Stimulated activated CD8-positive, alpha-beta memory T cell treated with anti-CD3 and anti-CD28 coated beads, Interleukin-15, amount 100 ng/mL, for 24 hours (primary cell): ENCODE measurements at places on chromosomes 6 and 20.

DNA sequence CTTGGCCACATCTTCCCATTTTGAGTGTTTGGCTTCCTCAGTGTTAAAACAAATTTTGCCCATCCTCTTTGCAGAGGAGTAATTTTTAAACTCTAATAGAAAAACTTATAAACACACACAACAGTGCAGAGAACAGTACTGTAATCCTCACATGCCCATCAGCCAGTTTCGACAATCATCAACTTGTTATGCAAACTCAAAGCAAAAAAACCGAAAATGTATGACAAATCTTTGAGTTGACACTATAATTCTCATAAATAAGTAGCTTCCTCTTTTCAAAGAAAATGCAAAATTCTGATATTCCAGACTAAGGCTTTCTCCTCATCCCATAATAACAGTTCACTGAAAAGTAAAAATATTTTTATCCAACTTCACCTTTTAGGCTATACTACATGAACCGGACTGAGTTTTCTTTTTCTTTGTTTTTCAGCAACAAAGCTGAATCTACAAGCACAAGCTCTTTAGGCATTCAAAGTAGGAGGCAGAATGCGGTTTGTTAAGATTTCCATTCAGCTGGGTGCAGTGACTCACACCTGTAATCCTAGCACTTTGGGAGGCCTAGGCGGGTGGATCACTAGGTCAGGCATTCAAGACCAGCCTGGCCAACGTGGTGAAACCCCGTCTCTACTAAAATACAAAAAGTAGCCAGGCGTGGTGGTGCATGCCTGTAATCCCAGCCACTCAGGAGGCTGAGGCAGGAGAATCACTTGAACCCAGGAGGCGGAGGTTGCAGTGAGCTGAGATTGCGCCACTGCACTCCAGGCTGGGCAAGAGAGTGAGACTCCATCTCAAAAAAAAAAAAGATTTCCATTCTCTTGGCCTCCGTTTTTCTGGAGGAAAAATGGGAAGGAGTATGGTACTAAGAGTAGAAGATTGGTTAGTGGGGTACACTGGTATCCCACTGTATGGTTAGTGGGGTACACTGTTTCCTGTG lies 74.8 kb downstream of the GCNT2 start:
- DNase-seq: no peak

GRCh38 chr6:157144859-157145568 lies 178.3 kb downstream of the TMEM242 start:
- no peak for DNase-seq

GRCh38 chr6:133170602-133171001 lies 70.6 kb upstream of the EYA4 start:
- no peak for DNase-seq

DNA sequence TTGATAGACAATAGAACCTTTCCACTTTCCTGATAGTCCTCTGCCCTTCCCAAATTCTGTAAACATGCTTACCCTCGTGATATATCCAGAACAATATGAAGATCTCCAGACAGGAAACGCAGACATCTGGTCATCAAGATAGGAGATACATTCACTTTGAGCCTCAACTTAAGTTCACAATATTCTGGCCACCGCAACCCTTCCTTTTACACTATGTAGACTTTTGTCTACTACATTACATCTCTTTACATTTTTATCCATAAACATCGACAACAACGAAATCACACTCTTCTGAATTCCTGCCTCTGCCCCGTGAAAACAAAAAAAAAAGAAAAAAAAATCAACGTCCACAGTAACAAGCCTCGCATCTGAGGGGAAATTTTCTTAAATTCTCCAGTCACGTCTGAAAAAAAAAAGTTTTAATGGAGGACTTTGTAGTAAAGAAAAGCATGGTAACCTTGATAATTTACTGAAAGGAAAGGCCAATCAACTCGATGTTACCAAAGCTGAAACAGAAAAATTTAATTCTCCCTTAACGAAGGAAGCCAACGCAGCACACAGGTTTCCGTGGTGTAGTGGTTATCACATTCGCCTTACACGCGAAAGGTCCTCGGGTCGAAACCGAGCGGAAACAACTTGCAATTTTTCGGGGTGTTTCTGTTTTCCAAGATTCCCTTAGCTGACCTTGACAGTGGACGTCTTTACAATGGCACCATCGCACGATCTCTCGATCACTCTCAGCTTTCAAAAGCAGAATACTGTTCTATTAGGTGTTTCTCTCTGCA lies 21.8 kb downstream of the POM121L2 start:
- no peak for DNase-seq

GRCh38 chr6:7100072-7100752 lies 7.5 kb upstream of the RREB1 start:
- no peak for DNase-seq
